ENCODE measurements at places on chromosomes 4 and X.

- DNase-seq, result no peak
These were observed 19.3 kb downstream of the GPR143 start for GRCh38 chrX:9746148-9746888.

GRCh38 chrX:46673620-46674359 lies 85.1 kb downstream of the SLC9A7 start:
- DNase-seq, result no peak

DNA sequence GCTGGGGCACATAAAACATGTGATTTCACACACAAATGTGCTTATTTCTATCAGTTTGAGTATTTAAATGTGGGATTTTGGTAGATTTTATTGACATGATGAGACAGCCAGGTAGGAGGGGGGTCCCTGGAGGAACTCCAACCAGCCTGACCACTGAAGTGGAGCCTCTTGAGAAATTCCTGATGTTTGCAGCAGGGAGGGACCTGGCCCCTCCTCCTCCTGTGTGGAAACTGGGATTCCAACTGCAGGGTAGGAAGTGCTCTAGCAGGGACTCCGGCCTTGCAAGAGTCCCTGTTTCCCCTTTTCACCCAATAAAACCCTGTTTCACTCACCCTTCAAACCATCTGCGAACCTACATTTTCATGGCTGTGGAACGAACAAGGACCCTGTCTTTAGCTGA lies 2224.0 kb upstream of the AGA start:
- DNase-seq, result no peak

DNA sequence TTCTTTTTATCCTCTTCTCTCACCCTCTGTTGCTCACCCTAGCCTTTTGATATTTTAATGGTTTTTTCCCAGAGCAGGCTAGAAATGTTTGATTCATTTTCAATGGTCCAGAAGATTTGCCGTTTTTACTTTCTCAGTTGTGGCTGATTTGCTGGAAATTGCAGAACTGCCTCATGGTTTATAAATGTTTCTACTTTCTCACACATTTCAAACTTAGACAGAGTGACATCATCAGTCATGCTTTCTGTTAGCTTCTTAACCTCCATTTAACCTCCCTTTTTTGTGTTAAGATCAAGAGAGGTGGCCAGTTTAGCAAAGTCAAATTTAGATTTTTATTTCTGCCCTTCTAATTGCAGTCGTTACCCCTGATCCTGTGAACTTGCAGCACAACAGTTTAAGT lies 8.7 kb downstream of the RXFP1 start:
- no peak for DNase-seq

GRCh38 chr4:110400086-110400485 lies 75.9 kb upstream of the ENPEP start:
- no peak for DNase-seq

Measured in CD4-positive, alpha-beta T cell (primary cell).